ENCODE measurements at places on chromosomes 5 and 9.

GRCh38 chr9:121780177-121781040 is 129.0 kb downstream of the DAB2IP start:
- no peak for DNase-seq

GRCh38 chr5:107805166-107805565 is 134.4 kb upstream of the EFNA5 start:
- DNase-seq = no peak

- no peak for DNase-seq
Observed at GRCh38 chr5:35212122-35212982, 17.9 kb downstream of the PRLR start.

DNA sequence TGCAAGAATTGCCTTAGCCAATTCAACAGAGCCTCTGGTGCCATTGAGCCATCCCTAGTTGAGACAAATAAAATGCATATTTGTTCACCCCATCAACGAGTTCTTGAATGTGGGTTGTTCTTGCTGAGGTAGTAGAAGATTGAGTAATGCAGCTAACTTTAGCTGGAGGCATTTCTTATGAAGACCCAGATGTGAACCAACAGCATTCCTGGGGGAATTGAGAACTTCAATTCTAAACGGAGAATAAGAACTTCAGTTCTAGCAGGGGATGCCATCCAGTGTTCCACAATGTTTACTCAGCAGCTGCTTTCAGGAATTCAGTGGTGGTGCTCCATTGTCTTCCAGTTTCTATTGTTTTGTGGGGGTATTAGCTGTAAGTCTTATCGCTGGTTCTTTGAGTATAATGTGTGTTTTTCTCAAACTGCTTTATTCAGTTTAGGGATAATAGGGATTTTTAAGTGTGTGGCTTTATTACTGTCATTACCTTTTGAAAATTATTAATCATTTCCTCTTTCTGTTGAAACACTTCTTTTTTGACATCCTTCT is 1968.2 kb upstream of the NUDT12 start:
- DNase-seq = no peak

GRCh38 chr9:21836437-21837161 is 34.2 kb downstream of the MTAP start:
- DNase-seq = no peak

DNA sequence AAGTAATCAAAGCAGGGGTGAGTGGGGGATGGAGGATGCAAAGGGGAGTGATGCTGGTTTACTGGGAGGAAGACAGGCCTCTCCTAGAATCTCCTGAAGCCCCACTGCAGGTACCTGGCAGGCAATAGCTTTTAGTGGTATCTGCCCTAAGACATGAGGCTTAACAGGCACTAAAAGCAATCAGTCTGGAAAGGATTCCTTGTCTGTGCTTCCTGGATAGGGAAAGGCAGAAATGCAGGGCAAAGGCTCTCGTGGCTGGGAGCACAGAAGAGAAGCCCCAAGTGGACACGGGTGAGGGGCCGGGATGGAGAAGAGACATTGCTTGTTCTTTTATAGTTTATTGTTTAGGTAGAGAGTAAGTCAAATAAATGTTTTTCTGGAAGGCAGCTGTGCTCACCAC is 40.1 kb downstream of the CCNJL start:
- no peak for DNase-seq

DNA sequence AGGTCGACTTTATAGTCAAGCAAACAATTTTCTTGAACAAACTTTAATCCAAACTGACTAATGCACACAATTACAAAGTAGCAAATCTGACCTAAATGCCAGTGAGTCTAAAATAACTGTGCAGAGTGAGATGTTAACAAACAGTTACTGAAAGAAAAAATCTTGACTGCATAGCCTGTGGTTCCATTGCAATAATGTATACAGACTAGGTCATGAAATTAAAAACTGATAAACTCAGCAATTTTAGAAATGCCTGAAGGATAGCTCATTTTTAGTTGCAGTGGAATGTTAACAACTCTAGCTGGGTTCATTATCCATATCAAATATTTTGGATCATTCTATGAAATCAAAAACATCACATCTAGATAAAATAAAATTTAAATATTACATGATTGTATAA is 73.4 kb upstream of the CDH12 start:
- DNase-seq = no peak

GRCh38 chr5:151587796-151588555 is 3.2 kb downstream of the FAT2 start:
- no peak for DNase-seq

DNA sequence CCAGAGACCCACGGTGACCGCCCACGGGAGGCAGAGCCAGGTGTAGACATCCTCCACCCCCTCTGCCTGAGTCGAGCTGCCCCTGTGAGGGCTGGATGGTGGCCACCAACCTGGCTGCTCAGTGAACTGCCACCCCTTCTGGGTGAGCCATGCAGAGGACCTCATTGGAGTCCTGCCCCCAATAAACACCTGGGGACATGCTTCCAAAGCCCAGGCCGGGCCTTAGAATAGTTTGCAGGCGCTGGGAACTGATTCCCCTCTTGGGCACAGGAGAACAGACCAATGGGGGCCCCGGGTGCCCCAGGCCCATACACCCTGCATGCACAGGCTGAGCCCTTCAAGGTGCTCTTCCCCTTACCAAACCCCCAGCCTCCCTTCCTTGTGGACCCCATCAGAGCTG is 38.1 kb upstream of the GFPT2 start:
- DNase-seq = no peak

GRCh38 chr5:60505373-60506171 is 194.4 kb downstream of the DEPDC1B start:
- DNase-seq = no peak

- peak; percentile 70 for DNase-seq
Observed at GRCh38 chr5:55134053-55134722, 25.8 kb upstream of the GPX8 start.
